Activated B cell treated with CpG ODN at 0.5 μM for 24 hours (primary cell): ENCODE measurements at places on chromosomes 12 and 14.
A peak's percentile ranks its signal among the peaks of the same experiment; 100 is the strongest.

DNA sequence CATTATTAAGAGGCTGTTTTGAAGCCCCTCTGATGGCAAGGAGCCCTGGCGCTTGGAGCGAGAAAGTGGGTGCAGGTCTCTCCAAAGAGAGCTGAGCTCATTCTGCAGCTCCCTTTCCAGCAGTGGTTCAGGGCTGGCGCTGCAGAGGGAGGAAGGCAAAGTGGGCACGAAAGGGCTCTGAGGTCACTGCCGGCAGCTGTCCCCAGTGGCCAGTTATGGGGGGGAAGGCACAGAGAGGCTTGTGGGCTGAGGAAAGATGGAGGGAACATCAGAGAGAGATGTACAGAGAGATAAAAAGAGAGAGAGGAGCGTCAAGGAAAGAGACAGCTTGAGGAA, 75.2 kb upstream of the TBX5 start:
- no peak for DNase-seq

DNA sequence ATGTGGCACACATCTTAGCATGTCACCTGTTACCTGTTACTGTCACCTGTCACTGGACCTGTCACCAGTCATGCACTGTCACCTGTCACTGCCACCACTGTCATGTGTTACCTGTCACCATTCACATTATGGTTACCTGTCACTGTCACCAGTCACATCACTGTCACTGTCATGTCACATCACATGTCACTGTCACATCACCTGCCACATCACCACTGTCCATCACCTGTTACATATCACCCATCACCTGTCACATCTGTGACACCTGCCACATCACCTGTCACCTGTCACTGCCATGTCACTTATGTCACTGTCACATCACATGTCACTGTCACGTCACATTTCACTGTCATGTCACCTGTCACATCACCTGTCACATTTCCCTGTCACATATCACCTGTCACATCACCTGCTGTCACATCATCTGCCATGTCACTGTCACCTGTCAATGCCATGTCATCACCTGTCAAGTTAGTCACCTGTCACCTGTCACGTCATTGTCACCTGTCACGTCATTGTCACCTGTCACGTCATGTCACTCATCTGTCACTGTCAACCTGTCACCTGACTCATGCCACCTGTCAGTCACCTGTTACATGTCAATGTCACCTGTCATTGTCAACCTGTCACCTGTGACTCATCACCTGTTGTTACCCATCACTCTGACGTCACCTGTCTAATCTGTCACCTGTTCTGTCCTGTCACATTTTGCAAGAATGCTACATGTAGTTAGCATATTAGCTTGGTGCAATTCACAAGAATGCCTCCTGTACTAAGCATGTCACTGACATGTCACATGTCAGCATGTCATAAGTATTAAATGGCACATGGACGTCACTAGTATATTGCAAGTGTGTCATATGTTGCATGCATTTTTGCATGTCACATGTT, 29.0 kb upstream of the TESC start:
- DNase-seq = no peak

- DNase-seq = no peak
Measured at GRCh38 chr14:64855721-64856528, 23.8 kb downstream of the SPTB start.

GRCh38 chr12:42790761-42791151, 201.2 kb upstream of the PRICKLE1 start:
- DNase-seq = no peak

DNA sequence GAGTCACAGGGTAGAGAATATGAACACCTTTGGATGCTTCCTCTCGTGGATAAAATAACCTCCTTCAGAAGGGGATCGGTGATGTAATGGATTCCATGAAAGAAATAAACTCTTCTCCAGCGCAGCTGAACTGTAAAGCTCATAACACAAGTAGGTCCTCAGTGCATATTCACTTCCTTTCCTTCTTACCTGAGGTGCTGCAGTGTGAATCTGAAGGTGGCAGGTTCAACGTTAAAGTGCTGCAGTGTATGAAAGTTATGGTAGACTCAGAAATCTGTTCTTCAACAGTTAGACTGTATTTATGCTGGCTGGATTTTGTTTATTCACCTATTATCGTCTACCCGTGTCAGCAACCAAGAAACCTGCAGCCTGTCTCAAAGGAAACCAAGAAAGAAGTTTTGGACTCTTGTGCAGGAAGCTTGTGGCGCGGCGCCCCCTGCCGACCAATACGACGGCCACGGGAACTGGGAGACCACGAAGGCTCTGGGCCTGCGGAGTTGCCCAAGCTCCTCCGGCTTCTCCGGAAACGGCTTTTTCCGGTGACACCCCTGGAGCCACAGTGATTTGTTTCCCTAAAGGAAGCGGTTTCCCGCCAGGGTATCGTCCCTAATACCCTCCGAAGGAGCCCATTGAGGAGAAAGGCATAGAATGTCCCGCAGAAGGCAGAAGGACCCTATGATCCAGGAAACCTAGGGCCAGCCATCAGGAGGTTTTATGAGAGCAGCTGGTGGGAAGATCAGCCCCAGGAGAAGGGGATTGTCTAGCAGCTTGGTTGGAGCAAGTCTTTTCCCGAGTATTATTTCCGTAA, 17.6 kb upstream of the RNASE3 start:
- DNase-seq = peak; percentile 66

DNA sequence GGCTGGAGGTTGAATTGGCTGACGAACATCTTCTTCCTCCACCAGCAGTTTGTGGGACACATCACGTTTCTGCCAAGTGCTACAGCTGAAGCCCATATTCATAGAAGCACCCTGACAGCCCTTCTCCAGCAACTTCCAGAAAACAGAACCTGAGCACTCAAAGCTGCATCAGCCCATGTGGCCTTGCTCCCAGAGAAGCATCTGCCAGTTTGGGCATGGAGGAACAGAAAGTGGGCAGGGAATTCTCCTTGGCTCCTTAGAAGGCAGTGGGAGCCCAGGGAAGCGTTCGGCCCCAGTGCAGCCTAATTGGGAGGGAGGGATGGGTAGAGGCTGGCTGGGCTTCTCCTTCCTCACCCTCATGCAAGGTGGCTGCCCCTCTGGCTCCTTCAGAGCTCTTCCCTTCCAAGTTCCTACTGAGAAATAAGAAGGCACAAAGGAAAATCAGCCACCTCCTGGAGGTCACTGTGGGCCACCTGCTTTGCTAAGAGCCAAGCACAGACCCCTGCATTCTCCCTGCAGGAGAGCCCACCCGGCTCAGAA, 4.1 kb upstream of the NGB start:
- no peak for DNase-seq

- DNase-seq = no peak
Measured at GRCh38 chr12:55675666-55676065, 32.0 kb downstream of the ITGA7 start.

GRCh38 chr12:6367065-6367968, 8.0 kb downstream of the SCNN1A start:
- no peak for DNase-seq

GRCh38 chr14:80664576-80664975, 277.0 kb downstream of the CEP128 start:
- no peak for DNase-seq

DNA sequence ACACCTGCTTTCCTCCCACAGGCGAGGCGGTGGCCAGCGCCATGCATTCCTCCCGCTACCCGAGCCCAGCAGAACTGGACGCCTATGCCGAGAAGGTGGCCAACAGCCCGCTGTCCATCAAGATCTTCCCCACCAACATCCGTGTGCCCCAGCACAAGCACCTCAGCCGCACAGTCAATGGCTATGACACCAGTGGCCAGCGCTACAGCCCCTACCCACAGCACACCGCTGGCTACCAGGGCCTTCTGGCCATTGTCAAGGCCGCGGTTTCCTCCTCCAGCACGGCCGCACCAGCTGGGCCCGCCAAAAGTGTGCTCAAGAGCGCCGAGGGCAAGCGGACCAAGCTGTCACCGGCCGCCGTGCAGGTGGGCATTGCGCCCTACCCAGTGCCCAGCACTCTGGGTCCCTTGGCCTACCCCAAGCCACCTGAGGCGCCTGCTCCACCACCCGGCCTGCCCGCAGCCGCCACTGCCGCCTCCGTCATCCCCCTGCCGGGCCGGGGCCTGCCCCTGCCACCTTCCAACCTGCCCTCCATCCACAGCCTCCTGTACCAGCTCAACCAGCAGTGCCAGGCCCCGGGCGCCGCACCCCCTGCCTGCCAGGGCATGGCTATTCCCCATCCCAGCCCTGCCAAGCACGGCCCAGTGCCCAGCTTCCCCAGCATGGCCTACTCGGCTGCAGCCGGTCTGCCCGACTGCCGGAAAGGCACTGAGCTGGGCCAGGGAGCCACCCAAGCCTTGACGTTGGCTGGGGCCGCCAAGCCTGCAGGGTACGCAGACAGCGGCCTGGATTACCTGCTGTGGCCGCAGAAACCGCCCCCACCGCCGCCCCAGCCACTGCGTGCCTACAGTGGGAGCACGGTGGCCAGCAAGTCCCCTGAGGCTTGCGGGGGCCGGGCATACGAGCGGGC, 54.6 kb downstream of the FAM222A start:
- DNase-seq = peak; percentile 12

GRCh38 chr12:33480366-33480765, 40.7 kb upstream of the SYT10 start:
- no peak for DNase-seq

GRCh38 chr12:31228811-31229792, 96.8 kb downstream of the SINHCAF start:
- no peak for DNase-seq

GRCh38 chr12:69070319-69071090, 137.5 kb upstream of the CPM start:
- peak; percentile 20 for DNase-seq

- DNase-seq = no peak
Measured at GRCh38 chr14:22699801-22700564, 55.8 kb upstream of the OR6J1 start.

- DNase-seq = no peak
Measured at GRCh38 chr12:79614730-79615129, 76.0 kb downstream of the PAWR start.

DNA sequence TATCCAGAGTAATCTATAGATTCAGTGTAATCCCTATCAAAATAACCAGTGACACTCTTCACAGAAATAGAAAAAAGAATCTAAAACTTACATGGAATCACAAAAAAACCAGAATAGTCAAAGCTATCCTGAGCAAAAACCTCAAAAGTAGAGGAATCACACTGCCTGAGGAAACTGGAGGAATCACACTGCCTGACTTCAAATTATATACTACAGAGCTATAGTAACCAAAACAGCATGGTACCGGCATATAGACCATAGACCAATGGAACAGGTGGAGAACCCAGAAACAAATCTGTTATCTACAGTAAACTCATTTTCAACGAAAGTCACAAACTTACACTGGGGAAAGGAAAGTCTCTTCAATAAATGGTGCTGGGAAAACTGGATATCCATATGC, 244.0 kb downstream of the FUT8 start:
- no peak for DNase-seq

DNA sequence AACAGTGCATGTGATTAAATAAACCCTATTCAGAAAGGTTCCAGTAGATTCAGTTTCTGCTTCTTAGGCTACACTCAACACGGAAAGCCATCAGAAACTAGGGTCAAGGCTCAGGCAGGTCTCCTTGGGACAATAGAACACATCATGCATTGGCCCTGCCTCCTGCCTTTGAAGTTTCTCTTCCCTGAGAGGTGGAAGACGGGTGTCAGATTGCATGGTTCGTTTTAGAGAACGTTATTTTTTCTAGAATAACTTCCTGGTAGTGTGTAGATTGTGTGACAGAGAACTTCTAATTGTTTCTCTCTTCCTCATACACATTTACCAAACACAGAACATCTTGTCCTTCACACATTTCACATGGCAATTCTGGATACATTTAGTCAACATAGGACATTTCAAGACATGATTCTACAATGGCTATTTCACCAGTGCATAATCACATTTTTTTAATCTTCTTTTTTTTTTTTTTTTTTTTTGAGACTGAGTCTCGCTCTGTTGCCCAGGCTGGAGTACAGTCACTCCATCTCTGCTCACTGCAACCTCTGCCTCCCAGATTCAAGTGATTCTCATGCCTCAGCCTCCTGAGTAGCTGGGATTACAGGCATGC, 106.6 kb upstream of the AMN1 start:
- DNase-seq = no peak

- DNase-seq = peak; percentile 18
Measured at GRCh38 chr12:4909734-4910501, at the start of gene KCNA1. TSS of gene KCNA1 (plus strand) at chr12:4909905. CDS start at chr12:4911379, 1,474 bp downstream.

GRCh38 chr14:33401311-33401710, 462.6 kb downstream of the NPAS3 start:
- no peak for DNase-seq

- DNase-seq = no peak
Measured at GRCh38 chr12:40056373-40056772, 49.5 kb downstream of the SLC2A13 start.

- no peak for DNase-seq
Measured at GRCh38 chr12:89163918-89164317, 188.4 kb downstream of the DUSP6 start.

- DNase-seq = no peak
Measured at GRCh38 chr14:38127784-38128183, 79.9 kb upstream of the SSTR1 start.

GRCh38 chr12:104672501-104673265, 215.9 kb downstream of the CHST11 start:
- DNase-seq = no peak

DNA sequence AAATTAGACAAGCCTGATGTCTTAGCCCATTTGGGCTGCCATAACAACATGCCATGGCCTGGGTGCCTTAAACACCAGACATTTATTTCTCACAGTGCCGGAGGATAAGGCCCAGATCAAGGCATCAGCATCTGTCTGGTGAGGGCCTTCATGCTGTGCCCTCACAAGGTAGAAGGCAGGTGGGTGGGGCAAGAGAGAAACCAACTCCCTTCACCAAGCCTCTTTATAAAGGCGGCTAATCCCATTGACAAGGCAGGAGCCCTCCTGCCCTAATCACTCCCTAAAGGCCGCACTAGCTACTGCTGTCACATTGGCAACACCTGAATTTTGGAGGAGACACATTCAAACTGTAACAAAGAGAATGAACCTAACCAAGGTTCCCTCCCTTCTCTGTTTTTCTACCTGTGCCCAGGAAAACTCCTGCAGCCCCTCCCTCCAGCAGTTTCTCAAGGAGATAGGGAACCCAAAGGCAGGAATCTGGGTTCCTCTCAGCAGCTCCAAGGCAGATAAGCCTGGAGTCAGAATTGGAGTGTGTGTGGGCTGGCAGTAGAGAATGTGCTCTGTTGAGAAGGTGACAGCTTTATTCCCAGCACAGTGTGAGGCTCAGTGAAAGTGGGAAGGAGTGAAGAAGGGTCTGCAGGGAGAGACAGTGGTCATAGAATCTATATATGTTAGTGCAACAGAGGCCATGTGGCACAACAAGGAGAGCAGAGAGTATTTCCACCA, 21.7 kb upstream of the GPATCH2L start:
- DNase-seq = no peak

DNA sequence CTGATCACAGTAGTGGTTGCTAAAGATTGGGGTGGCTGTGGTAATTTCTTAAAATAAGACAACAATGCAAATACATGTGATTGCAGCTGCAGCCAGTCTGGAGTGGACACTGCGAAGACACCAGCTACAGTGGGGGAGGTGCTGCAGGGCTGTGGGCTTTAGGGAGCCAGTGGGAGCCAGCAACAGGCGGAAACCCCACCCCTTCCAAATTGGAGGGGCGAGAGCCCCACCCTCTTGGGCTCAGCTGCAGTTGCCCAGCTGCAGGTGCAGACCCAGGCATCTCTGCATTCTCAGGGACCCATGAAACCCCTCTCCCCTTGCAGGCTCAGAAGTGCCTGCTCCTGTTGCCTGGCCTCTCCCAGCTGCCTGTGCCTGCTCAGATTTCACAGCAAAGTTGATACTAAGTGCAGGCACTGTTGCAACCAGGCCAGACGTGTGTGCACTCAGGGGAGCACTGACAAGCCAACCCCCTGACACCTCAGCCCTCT, 104.8 kb downstream of the MYF5 start:
- DNase-seq = no peak
